Mesangial cell (primary cell): ENCODE measurements at places on chromosomes 11 and 22. TPM values are rescaled to one million over a fixed set of nuclear protein-coding genes. Genes with fewer than 3 reads are reported as not detected.

Gene MUC2
- not detected in 2 replicates for total RNA-seq

Gene GAS2
- 1.9 and 2.4 TPM in 2 replicates for total RNA-seq

Gene SCUBE1
- under 0.01 TPM in 1 of 2 replicates, not detected in the other for total RNA-seq

Gene FOSL1
- 19.8 and 147 TPM in 2 replicates for total RNA-seq

Gene MS4A8
- not detected in 2 replicates for total RNA-seq

Gene LRFN4
- total RNA-seq, result 58.9 and 60.3 TPM in 2 replicates

Gene RAG2
- not detected in 2 replicates for total RNA-seq

Gene KDM2A
- total RNA-seq, result 28.2 and 39.9 TPM in 2 replicates

Gene POU2AF3
- 0.25 and 0.33 TPM in 2 replicates for total RNA-seq

Gene GLYAT
- total RNA-seq, result not detected in 2 replicates

Gene TST
- total RNA-seq, result 45.5 and 101 TPM in 2 replicates

Gene IGSF22
- total RNA-seq, result under 0.01 and 0.38 TPM in 2 replicates

Gene OR8G1
- not detected in 2 replicates for total RNA-seq

Gene ANO1
- under 0.01 and 0.13 TPM in 2 replicates for total RNA-seq

Gene SYT12
- 0.49 and 1.9 TPM in 2 replicates for total RNA-seq

Gene EMID1
- 1.3 and 4.2 TPM in 2 replicates for total RNA-seq

Gene CRACR2B
- total RNA-seq, result 5.7 and 20.4 TPM in 2 replicates

Gene SCGB1C1
- total RNA-seq, result 1.9 TPM in 1 of 2 replicates, not detected in the other

Gene ANGPTL5
- not detected in 2 replicates for total RNA-seq

Gene FAM180B
- not detected in 2 replicates for total RNA-seq

Gene NDUFC2
- 160 and 186 TPM in 2 replicates for total RNA-seq

Gene SLC22A25
- total RNA-seq, result not detected in 2 replicates

Gene SEPTIN5
- total RNA-seq, result 6.4 and 11.3 TPM in 2 replicates

Gene SMIM35
- total RNA-seq, result not detected in 2 replicates
